ENCODE measurements at places on chromosomes 6 and 20. TPM values are rescaled to one million over a fixed set of nuclear protein-coding genes. Genes with fewer than 3 reads are reported as not detected.

DNA sequence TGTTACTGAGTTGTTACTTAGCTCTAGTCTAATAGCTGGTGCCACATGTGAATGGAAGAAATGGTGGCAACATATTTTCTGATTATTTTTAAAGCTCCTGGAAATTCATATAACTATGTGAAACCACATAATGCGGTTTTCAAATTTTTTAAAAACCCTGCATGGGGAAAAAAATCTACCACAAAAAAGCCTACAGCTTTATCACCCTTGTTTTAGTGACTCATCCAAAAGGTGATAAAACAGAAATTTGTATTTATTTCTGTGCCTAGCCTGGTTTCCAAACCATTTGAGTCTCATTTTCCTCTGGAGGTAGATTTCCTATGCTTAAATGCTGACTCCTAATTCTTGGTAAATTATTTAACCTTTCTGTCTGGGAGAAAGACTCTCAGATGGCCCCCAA is 5.4 kb upstream of the FBXO30 start:
- DNase-seq, result no peak

Gene PAX1
- total RNA-seq, result 0.58 TPM

DNA sequence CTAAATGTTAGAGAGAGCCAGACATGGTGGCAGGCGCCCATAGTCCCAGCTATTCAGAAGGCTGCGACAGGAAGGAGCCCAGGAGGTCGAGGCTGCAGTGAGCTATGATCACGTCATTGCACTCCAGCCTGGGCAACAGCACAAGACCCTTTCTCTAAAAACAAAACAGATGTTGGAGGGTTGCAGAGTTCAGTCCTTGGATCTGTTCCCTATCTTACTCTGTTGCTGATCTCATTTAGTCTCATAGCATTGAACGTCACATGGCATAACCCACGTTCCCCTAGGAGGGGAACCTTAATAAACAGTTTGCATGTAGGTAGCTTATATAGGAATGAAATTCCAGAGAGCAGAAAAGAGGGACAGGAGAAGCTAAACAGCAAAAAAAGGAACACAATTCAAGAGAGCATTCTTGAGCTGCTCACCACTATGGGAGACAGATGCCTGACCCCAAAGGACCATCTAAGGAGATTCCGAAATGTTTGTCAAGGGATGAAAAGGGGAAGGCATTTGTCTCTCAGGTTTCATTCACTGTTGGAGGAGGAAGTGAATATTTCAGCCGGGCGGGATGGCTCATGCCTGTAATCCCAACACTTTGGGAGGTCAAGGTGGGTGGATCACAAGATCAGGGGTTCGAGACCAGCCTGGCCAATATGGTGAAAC is 54.6 kb upstream of the PIM1 start:
- peak; percentile 72 for DNase-seq

DNA sequence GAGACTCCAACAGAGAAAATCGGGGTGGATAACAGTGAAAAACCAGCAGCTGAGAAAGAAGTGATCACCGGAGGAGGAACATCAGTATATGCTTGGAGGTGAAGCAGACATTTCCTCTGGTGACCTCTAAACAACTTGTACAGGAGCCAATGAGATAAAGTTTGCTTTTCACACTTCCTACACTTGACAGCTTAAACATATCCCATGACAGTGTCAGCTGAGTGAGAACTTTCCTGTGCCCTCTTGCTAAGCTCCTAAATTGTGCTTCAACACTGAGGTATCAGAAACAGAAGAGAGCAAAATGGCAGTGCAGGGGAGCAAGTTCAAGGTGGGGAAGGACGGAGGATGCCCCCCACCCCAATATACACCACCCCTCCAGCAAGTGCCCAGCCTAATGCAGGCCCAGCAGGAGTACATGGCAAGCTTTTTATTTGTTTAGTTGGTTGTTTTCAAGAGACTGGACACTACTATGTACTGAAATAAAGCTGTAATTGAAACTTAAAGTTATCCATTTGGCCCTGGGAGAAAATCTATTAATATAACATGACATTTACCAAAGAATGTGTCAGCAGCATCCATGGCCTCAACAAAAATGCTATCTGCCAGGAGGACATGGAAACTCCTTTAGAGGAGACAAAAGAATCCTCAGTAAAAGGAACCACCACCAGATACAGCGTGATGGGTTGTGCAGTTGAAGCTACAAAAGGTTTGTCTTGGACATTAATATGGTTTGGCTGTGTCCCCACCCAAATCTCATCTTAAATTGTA is 540.2 kb downstream of the PRKN start:
- no peak for DNase-seq

GRCh38 chr20:38764567-38765318 is 16.5 kb downstream of the ACTR5 start:
- no peak for DNase-seq

GRCh38 chr6:166779381-166779780 is 152.3 kb upstream of the RPS6KA2 start:
- DNase-seq, result no peak

DNA sequence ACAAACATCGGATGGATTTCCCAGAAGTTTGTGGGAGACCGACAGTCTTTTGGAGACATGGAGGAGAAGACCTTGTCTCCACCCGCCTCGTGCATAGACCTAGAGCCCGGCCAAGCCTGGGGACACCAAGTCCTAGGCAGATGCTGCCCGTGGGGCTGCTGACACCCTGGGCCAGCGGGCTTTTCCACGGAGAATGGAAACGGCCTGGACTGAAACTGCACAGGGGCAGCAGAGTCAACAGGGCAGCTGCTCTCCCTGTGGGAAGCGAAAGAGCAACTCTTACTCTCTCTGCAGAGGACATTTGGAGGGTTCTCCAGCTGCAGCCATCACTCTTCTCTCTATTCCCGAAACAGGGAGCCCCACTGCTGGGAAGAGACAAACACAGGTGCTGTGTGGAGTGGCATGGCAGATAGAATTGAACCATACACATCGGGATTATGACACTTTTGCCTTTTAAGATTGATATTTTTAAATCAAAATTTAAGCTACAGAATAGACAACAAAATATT is 401.2 kb downstream of the THBS2 start:
- DNase-seq, result peak; percentile 53

Gene SYTL3
- 7.8 TPM for total RNA-seq

DNA sequence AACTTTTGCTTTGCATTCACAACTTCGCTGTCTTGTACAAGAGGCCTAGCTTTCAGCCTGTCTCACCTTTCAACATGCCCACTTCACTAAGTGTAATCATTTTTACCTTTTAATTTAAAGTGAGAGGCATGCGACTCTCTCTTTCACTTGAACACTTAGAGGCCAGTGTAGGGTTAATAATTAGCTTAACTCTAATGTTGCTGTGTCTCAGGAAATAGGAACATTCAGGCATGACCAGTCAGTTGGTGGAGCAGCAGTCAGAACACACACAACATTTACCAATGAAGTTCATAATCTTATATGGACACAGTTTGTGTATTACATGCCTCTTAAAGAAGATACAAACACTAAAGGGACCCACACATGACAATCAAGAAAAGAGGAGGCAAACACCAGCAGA is 47.6 kb downstream of the HTR1B start:
- DNase-seq, result no peak

Gene LRRC1
- total RNA-seq, result 6.7 TPM

DNA sequence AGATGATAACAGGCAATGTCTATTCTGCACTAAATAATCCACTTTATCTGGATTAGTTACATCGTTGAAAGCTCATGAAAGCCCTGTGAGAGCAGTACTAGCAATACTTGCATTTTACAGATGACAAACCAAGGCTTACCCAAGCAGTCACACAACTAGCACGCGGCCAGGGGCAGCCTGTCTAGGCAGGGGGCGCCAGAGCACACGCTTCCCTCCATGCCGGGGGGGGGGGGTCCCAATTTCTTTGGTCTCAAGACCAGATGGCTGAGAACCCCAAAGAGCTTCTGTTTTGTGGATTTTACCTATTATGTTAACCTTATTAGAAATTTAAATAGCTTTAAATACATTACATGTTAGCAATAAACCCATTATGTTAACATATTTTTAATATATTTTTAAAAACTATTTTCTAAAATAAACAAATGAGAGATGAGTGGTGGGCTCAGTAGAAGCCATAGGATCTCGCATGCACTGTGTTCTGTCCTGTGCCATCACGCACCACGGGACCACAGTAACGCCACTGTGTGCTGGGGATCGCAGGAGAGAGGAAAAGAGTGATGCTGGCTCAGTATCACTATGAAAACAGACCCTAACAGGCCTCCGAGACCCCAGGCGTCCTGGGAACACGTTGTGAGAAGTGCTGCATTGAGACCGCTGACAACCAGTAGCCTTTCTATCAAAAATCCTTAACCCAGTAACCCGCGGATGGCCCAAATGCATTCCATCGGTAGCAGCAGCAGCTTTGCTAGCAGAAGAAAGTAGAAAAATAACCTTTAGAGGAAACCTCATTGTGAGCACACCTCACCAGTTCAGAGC is 5.3 kb upstream of the PRR18 start:
- DNase-seq, result peak; percentile 27

DNA sequence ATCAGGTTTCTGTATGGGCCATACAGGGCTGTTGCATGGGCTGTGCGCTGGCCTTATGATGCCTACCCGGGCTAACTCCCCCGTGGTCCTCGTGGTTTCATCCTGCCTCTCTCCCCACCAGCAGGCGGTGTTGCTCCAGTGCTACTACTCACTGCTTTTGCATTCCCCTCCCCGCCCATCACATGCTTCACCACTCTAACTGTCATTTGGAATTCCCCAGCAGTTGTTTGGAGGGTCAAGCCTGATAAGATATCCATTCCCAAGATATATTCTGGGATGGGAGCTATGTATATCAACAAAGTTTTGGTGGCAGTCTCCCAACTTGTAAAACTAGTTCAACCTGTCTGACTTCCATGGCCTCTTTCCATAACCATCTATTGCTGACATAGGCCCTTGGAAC is 233.2 kb upstream of the SOX4 start:
- DNase-seq, result peak; percentile 13

Gene CST5
- total RNA-seq, result not detected

DNA sequence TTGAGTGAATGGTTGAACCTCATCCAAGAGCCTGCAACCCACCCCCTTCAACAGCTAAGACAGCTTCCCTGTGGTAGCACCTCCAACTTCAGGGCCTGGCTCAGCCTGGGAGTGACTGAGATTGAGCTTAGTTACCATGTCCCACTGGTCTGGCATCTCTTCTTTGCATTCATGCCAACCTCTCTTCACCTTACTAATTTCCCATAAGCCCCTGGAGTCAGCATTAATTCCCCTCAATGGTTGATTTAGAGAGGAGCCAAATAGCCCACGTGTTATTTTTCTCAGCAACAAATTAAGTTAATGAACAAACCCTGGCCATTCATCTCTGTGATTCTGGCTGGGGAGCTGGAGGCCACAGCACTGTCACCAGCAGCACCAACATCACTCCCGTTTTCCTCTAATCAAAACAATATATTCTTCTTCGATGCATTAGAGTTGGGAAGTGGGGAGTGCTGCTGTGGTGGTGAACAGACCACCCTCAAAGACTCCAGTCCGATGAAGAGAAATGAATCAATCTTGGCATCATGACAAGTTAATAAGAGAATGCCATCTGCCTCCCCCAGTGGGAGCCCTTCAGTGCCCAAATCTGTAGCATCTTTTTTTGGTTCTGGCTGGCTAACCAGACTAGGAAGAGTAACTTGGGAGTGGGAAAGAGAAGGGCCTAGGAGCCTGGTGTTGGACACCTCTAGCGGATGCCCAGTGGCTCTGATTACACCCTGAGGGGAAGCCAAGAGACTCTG is 316.9 kb upstream of the RNF24 start:
- DNase-seq, result no peak

DNA sequence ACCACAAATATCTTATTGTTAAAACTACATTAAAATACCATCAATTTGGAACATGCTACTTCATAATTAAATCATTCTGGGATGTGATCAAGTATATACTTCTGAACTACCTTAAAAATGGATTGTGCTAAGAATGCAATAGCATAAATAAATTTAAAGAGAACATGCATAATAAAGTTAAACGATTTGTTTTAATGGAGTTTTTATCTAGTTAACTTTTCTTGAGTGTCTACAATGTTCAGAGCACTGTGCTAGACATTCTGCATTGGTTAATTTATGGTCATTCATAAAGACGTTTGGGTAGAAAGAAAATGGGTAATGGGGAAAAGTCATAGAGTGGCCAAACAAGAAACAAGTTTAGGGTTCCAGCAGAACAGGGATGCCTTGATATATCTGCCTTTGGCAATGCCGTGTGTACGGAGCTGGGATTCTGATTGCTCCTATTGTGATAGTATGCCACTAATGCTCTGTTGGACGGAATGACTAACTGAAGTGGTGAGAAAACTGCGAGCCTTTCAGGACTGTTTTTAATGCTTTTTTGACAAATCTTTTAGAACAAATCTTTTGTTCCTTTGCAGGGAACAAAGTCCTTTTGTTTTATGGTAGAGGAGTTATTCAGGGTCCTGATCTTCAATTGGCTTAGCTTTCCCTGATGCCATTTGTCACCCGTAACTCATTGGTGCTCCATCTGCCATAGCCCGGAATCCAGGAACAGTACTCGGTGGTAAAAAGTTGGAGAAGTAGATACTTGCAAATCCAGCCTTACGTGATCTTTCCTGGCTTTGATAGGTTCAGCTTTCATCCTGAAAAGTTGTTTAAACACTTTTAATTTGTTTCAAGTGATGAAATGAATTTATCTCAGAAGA is 162.6 kb downstream of the BCKDHB start:
- peak; percentile 32 for DNase-seq

- DNase-seq, result no peak
Measured at GRCh38 chr20:33893314-33893713, 82.2 kb downstream of the CHMP4B start.

- no peak for DNase-seq
Measured at GRCh38 chr6:155030148-155030720, 35.1 kb downstream of the TIAM2 start.

Gene CAPN11
- 0.18 TPM for total RNA-seq

Gene EFCAB8
- total RNA-seq, result 0.22 TPM

GRCh38 chr20:50385733-50386640 is 124.2 kb upstream of the PTPN1 start:
- DNase-seq, result no peak

Gene VIP
- total RNA-seq, result 1.2 TPM

Gene POM121L2
- not detected for total RNA-seq

Gene TRIM10
- 0.18 TPM for total RNA-seq

GRCh38 chr20:62808211-62808865 is 3.7 kb downstream of the OGFR start:
- DNase-seq, result peak; percentile 70

DNA sequence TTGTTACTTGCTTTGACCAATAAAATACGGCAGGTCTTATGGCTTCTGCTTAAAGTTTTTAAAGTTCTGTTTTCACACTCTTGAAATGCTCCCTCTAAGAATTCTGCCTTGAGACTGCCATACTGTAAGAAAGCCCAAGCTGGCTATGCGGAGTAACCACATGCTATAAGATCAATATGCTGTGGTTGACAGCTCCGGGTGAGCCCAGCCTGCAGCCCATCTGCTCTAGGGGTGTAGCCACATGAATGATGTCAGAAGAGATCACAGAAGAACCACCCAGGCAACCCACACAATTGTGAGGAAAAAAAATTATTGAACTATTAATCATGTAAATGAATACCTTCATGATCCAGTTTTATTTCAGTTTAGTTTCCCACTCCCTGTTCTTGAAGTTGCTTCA is 26.1 kb upstream of the SH3BGRL2 start:
- DNase-seq, result no peak
